Upper lobe of right lung (tissue), 1 donor: ENCODE measurements at places on chromosomes 7 and 10. TPM values are rescaled to one million over a fixed set of nuclear protein-coding genes. Genes with fewer than 3 reads are reported as not detected.
A peak's percentile ranks its signal among the peaks of the same experiment; 100 is the strongest.

OR2A7 gene
- total RNA-seq: 13.9 TPM

DNA sequence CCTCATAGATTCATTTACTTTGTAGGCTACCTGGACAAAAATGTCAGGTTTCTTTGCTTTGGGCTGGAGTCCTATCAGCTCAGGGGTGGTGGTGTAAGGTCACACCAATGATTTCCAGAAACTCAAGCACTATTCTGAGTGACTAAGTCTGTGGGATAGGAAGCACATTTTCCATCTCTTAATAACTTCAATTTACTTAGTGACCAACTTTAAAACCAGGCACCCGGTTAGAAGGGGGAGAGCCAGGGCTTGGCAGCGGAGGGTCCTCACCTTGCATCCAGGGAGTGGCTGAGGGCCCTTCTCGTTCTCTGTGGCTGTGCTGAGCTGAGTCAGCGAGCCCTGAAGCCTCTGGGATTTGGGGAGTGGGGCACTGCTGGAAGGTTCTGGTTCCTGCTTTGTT, 6.7 kb downstream of the CHST3 start:
- H3K4me1 ChIP-seq: peaks cover 13% of the 10 kb centered on the region
- H3K27ac ChIP-seq: no peak overlapping the region
- H3K36me3 ChIP-seq: no peaks in the 10 kb centered on the region
- DNase-seq: peak; percentile 9
- no peak overlapping the region for H3K4me3 ChIP-seq

DNA sequence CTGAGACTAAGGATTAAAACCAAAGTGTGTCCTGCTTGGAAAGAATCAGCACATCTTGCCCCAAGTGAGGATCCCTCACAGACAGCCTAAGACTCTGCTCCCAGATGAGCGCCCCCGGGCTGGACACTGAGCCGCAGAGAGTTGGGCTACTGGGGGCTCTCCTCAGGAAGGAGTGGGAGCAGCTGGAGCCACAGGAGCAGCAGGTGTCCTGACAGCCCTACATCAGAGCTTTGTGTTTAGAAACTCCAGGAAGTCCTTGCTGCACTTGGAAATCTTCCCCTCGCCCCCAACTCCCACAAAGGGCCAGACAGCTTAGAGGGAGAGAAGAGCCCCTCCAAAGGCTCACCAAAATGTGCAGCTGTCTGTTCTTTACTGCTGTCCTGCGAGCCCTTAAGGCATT, 172.2 kb downstream of the HERPUD2 start:
- no peak overlapping the region for H3K27ac ChIP-seq
- no peak overlapping the region for H3K4me3 ChIP-seq
- no peaks in the 10 kb centered on the region for H3K4me1 ChIP-seq
- DNase-seq: no peak
- no peaks in the 10 kb centered on the region for H3K36me3 ChIP-seq

DNA sequence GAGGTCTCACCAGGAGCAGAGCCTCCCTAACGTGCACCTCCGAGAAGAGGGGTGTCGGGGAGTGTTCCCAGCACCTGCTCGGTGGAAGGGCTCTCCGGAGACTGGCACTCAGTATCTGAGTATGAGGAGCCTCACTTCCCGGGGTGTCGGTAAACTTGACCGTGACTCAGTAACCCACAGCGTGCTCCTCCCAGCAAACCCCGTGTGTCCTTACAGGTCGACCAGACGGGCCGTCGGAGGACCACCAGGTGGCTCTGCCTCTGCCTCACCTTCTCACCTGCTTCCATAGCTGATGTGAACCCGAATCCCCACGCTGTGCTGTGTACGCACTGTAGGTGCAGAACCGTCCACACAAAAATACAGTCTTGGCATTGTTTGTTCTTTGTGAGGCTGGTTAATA, 29.0 kb upstream of the KNDC1 start:
- no peak for DNase-seq
- no peak overlapping the region for H3K27ac ChIP-seq
- no peak overlapping the region for H3K4me3 ChIP-seq
- peaks cover 6% of the 10 kb centered on the region for H3K27me3 ChIP-seq
- H3K4me1 ChIP-seq: no peaks in the 10 kb centered on the region

DNA sequence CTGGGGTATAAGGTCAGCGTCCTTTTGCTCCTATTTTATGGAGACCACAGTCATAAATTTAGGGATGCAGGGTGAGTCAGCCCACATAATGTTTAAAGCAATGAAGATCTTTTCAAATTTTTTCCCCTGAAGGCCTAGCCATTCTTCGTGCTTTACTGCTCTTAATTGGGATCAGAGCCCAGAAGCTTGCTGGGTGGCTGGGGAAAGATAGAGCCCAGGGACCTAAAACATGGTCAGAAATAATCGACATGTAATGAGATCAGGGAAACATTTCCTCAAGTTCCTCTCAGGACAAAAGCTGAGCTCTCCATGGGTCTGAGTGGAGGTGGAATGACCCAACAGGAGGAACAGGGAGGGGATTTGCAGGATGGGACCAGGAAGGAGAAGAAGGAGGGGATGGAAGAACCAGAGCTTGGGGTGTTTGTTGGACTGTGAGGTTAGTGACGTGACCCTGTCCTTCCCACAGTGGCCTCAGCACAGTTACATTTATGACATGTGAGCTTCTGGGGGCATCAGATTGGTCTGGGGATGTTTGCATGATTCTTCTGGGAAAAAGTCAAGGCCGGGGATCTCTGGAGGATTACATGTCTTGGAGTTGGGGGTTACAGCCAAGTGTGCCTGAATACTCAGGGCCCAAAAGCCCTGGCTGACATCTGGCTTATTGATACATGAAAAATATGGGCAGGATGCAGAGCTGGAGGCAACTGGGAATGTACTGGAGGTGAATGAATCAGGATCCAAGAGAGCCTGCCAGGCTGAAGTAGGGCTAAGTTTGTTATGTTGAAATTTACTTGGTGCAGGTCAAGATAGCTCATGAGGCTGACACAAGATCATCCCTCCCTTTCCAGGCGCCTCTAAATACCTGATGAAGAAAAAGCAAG, 477.9 kb downstream of the RPS24 start:
- peaks cover 4% of the 10 kb centered on the region for H3K4me1 ChIP-seq
- no peak overlapping the region for H3K27ac ChIP-seq
- H3K27me3 ChIP-seq: no peaks in the 10 kb centered on the region
- DNase-seq: no peak
- H3K36me3 ChIP-seq: no peaks in the 10 kb centered on the region
